Neuronal stem cell (in vitro differentiated cells): ENCODE measurements at places on chromosomes 5 and 9.

GRCh38 chr5:166768536-166768935, 1522.9 kb upstream of the WWC1 start:
- no peak overlapping the region for H3K4me3 ChIP-seq
- H3K4me1 ChIP-seq, result no peaks in the 10 kb centered on the region
- DNase-seq, result no peak
- no peaks in the 10 kb centered on the region for H3K36me3 ChIP-seq
- no peak overlapping the region for H3K27ac ChIP-seq

DNA sequence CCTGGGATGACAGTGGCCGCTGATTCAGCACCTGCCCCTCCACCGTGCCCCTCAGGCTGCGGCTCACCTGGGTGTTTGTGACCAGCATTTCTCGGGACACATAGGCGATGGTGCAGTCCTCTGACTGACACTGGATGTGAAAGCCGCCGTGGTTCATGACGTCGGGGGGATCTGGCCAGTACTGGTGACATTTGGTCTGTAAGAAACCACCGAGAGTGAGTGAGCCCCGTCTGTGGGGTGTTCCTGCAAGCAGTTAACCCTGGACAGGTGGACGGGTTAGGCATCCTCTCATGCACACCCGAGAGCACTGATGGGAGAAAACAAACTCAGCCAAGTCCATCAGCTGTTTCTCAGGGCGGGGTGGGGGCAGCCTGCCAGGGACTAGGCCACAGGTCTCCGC, 62.5 kb upstream of the EPB41L4B start:
- H3K4me3 ChIP-seq, result no peak overlapping the region
- DNase-seq, result no peak
- H3K27ac ChIP-seq, result no peak overlapping the region
- H3K4me1 ChIP-seq, result no peaks in the 10 kb centered on the region

DNA sequence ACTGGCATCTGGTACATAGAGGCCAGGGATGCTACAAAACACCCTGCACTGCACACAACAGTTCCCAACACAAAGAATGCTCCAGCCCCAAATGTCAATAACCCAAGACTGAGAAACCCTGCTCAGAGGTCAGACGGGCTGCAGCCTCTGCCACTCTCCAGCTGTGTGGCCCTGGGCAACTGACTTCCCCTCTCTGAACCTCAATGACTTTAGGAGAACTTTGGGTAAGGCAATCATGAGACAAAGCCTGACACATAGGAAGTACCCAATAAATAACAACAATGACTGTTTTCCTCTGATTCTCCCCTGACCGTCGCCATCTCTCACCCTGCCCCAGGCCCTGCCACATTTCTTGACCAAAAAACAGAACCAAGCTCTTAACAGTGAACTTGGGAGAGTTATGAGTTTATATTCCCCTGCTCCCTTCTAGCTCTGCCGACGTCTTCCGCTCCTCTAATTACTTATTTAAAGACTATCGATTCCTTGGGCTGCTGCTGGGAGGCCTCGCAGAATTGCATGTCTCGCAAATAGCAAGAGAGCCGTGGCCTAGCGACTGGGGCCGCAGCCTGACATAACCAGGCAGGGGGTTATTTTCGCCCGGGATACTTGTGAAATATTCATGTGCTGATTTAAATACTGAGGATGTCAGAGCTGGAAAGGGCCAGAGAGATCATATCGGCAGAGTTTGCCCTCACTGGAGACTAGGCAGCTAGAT, 24.5 kb upstream of the CRB2 start:
- peaks cover 27% of the 10 kb centered on the region for H3K4me1 ChIP-seq
- H3K27ac ChIP-seq, result no peak overlapping the region
- no peak for DNase-seq
- no peaks in the 10 kb centered on the region for H3K27me3 ChIP-seq
- H3K4me3 ChIP-seq, result no peak overlapping the region

- no peaks in the 10 kb centered on the region for H3K36me3 ChIP-seq
- H3K4me3 ChIP-seq, result no peak overlapping the region
- H3K27me3 ChIP-seq, result no peaks in the 10 kb centered on the region
- no peak overlapping the region for H3K27ac ChIP-seq
- peaks cover 21% of the 10 kb centered on the region for H3K4me1 ChIP-seq
- no peak for DNase-seq
These were observed 162.2 kb downstream of the OLFM1 start for GRCh38 chr9:135249711-135250110.

- H3K36me3 ChIP-seq, result no peaks in the 10 kb centered on the region
- H3K27ac ChIP-seq, result no peak overlapping the region
- DNase-seq, result no peak
- no peak overlapping the region for H3K4me3 ChIP-seq
- H3K4me1 ChIP-seq, result no peaks in the 10 kb centered on the region
These were observed 205.1 kb downstream of the ADAMTSL1 start for GRCh38 chr9:18678821-18679590.

DNA sequence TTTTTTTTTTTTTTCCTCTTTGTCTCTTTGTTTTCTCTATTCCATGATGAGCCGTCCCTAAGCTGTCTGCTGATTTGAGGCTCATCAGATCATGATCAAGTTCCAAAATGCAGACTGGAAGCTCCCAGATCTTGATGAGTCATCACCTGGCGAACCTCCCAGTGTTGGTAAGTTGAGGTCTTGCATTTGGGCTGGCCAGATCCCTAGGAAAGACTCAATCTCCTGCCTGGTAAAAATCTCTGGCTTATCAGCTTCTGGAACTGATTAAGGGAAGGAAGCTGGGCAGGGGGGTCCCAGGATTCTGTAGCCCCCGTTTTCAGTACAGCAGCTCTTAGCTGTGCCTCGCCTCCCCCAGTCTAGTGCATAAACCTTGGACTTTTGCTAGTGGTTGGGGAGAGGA, 69.0 kb downstream of the TSPAN17 start:
- no peak overlapping the region for H3K4me3 ChIP-seq
- no peak for DNase-seq
- no peaks in the 10 kb centered on the region for H3K4me1 ChIP-seq
- no peaks in the 10 kb centered on the region for H3K36me3 ChIP-seq
- H3K27ac ChIP-seq, result no peak overlapping the region

DNA sequence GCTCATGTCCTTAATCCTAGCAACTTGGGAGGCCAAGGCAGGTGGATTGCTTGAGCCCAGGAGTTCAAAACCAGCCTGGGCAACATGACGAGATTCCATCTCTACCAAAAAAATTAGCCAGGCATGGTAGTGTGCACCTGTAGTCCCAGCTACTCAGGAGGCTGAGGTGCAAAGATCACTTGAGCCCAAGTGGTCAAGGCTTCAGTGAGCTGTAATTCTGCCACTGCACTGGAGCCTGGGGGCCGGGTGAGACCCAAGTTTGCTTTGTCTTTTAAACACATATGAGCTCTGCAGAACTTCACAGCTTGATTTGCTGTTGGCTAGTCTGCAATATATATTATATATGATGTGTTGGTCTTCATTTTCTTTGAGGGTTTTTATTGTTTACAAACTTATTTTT, 89.8 kb downstream of the UBE2R2 start:
- H3K27me3 ChIP-seq, result no peaks in the 10 kb centered on the region
- H3K4me3 ChIP-seq, result no peak overlapping the region
- H3K27ac ChIP-seq, result no peak overlapping the region
- no peak for DNase-seq
- H3K36me3 ChIP-seq, result peaks cover 67% of the 10 kb centered on the region

DNA sequence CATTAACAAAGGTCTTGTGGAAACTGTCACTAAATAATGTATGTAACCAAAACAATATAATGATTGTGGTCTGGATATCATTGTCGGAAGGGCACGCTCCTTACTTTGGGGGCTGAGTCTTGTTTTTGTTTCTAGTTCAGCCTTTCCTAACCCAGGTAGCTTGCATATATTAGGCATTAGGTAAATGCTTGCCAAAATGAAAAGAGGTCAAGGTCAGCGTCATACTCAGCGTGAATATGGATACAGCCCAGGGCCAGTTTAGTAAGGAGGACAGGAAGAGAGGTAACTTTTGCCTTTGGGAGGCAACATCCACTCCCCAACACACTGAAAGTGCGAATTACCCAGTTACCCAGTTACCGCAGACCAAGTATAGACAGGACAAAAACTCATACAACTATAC, 171.4 kb downstream of the RAB3C start:
- no peak for DNase-seq
- no peaks in the 10 kb centered on the region for H3K36me3 ChIP-seq
- no peak overlapping the region for H3K27ac ChIP-seq

DNA sequence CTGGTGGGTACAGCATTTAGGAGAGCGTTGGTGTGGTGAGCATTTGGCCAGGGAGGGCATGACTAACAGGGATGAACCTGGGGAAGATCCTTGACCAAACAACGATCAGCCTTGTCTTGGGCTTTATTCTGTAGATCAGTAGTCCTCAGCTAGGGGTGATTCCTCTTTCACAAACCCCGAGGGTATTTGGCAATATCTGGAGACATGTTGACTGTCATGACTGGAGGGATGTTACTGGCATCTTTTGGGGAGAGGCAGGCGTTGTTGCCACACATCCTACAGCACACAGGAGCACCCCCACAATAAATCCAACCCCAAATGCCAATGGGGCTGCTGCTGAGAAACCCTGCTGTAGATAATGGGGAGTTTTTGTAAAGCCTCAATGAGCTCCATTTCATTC, 43.9 kb downstream of the OSTF1 start:
- H3K4me1 ChIP-seq, result peaks cover 3% of the 10 kb centered on the region
- no peak overlapping the region for H3K4me3 ChIP-seq
- no peaks in the 10 kb centered on the region for H3K36me3 ChIP-seq
- H3K27ac ChIP-seq, result no peak overlapping the region
- no peaks in the 10 kb centered on the region for H3K27me3 ChIP-seq

DNA sequence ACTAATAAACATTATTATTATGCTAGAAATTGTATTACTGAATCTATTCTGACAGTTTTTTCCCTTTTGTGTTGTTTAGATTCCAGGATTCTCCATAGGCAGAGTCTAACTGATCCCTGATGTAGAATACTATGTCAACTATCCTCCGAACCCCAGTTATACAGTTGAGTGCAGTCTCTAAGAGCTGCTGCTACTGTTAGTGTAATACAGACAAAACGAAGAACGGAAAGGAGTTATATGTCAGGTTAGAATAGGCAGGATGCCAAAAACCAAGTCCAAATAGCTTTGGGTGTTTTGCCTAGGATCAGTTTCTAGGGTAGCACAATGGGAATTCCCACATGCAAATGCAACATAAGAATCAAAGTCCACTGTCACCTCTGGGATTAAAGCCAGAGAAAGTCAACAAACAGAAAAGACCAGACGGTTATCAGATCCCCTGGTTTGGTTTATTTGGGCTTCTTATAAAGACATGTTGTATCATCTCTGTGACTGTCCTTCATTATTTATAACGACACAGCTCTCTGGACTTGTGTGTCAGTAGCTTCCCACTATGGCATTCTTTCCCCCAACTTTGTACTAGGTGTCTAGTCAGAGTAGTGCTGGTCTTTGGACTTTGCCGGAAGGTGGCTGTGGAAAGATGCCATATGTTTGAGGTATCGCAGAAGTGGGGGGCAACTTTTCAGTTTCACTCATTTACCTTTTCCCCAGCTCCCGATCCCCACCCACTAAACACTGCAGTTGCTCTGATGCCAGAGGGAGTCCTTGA, 14.9 kb upstream of the TMEM38B start:
- H3K27ac ChIP-seq, result no peak overlapping the region
- H3K27me3 ChIP-seq, result no peaks in the 10 kb centered on the region
- H3K4me1 ChIP-seq, result peaks cover 9% of the 10 kb centered on the region
- DNase-seq, result no peak
- no peaks in the 10 kb centered on the region for H3K36me3 ChIP-seq

DNA sequence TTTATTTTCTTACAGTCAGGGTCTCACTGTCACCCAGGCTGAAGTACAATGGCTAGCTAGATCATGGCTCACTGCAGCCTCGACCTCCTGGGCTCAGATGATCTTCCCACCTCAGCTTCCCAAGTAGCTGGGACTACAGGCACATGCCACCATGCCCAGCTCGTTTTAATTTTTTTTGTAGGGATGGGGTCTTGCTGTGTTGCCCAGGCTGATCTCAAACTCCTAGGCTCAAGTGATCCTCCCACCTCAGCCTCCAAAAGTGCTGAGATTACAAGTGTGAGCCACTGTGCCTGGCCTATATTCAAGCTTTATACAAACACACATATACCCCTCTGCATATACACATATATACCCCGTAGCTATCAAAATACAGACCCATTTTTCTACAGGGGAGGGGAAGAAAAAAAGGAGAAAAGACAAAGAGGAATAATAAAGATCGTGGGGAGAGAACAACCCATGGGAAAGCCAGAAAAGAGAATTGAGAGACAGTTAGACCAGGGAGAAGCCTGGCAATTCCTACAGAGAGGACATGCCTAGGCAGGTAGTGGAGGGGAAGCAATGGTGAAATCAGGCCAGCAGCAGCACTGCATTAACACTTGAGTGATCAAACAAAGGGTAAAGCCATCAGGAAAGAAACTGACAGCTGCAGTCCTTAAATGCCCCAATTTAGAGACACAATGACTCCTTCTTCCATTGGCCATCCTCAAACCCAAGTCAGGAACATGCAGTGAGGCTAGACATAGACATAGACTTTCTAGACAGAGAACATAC, 102.7 kb downstream of the EFNA5 start:
- H3K4me1 ChIP-seq, result peaks cover 50% of the 10 kb centered on the region
- H3K27ac ChIP-seq, result peak overlapping the region; percentile 22
- no peak overlapping the region for H3K4me3 ChIP-seq
- no peaks in the 10 kb centered on the region for H3K27me3 ChIP-seq
- H3K36me3 ChIP-seq, result no peaks in the 10 kb centered on the region
- DNase-seq, result no peak

- no peaks in the 10 kb centered on the region for H3K36me3 ChIP-seq
- no peak overlapping the region for H3K27ac ChIP-seq
- H3K27me3 ChIP-seq, result no peaks in the 10 kb centered on the region
- no peak for DNase-seq
These were observed 189.9 kb upstream of the SMC2 start for GRCh38 chr9:103904242-103904641.

DNA sequence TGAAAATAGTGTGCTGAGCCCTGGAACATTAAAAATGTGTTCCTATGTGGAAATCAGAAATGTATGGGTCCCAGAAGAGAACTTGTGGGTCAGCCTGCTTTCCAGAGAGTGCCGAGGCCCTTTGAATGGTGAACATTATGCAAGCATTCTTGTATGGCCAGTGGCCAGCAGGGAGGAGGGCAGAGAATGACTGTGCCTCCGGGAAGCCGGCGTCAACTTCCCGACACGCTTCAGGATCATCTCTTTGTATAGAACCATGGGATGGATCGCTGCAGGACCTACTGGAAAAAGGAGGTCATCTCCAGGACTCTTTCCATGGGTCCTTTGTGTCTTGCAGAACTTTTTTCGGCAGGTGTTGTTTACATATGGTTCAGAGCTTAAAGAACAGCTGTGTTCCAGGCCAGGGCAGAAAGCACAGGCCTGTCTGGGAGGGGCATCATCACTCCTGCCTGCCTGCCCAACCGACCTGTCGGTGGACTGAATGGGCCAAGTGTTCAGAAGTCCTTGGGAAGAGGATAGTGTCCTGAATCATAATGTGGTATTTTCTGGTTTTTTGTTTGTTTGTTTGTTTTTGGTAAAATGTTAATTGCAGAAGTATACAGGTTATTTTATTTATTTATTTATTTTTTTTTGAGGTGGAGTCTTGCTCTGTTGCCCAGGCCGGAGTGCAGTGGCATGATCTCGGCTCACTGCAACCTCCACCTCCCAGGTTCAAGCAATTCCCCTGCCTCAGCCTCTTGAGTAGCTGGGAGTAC, 9.0 kb downstream of the PRRC2B start:
- H3K4me1 ChIP-seq, result peaks cover 73% of the 10 kb centered on the region
- H3K4me3 ChIP-seq, result peak overlapping the region; percentile 1
- H3K27me3 ChIP-seq, result no peaks in the 10 kb centered on the region
- H3K36me3 ChIP-seq, result peaks cover 67% of the 10 kb centered on the region
- peak overlapping the region; percentile 38 for H3K27ac ChIP-seq

GRCh38 chr5:120449501-120449900, 14.6 kb upstream of the PRR16 start:
- peaks cover 4% of the 10 kb centered on the region for H3K4me1 ChIP-seq
- H3K4me3 ChIP-seq, result no peak overlapping the region
- H3K27me3 ChIP-seq, result no peaks in the 10 kb centered on the region
- no peak overlapping the region for H3K27ac ChIP-seq
